ENCODE measurements at places on chromosomes 13 and 19. TPM values are rescaled to one million over a fixed set of nuclear protein-coding genes. Genes with fewer than 3 reads are reported as not detected.

DNA sequence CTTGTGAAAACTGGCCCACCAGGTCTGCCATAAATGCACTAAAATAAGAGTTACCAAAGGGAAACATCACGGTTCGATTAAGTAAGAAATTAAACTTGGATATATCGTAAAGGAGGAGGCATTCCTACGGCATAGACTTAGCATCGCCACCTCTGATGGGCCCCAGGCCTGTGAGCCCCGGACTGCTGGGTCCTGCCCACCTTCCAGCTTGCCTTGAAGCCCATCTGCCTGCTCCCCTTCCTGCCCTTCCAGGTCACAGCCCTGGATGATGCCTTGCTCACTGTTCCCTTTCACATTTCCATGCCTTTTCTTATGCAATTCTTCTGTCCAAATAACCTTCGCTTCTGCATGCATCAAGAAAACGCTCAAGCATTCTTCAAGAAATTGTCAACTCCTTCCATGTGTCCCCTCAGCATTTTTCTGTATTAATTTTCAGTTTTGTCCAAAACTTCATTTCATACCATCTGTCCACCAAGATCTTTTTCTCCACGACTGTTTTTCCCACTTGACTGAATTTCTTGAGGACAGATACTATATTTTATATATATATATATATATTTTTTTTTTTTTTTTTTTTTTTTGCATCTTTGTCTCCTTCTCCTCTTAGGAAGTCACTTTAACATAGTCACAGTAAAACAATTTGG lies 91.2 kb downstream of the DOCK9 start:
- H3K27me3 ChIP-seq: no peaks in the 10 kb centered on the region
- no peak overlapping the region for H3K27ac ChIP-seq
- no peak overlapping the region for H3K4me3 ChIP-seq

The WDR88 gene
- total RNA-seq: not detected

DNA sequence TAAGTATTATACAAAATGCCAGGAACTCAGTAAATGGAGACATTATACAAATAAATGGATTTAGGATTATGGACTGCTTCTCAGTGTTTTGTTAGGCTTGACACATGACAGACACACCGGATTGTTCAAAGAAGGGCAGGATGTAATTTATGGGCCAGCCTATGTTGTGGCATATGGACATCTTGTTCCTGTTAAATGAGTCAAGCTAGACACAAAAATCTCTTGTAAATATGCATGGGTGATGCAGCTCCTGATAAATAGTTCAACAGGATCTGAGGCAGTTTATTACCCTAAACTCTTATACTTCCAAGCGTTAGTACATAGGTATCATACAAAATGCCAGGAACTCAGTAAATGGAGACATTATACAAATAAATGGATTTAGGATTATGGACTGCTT lies 502.3 kb downstream of the TBC1D4 start:
- no peak overlapping the region for H3K27ac ChIP-seq
- H3K27me3 ChIP-seq: no peaks in the 10 kb centered on the region
- DNase-seq: no peak
- no peaks in the 10 kb centered on the region for H3K4me1 ChIP-seq
- no peak overlapping the region for H3K4me3 ChIP-seq
- H3K36me3 ChIP-seq: no peaks in the 10 kb centered on the region

GRCh38 chr19:13149628-13150186 lies 468 bp downstream of the STX10 start:
- peak overlapping the region; percentile 99 for H3K27ac ChIP-seq
- H3K27me3 ChIP-seq: no peaks in the 10 kb centered on the region
- H3K36me3 ChIP-seq: peaks cover 20% of the 10 kb centered on the region

The C19orf73 gene
- not detected for total RNA-seq

The RNF17 gene
- not detected for total RNA-seq

- no peak overlapping the region for H3K27ac ChIP-seq
- DNase-seq: no peak
- H3K4me1 ChIP-seq: peaks cover 32% of the 10 kb centered on the region
- no peak overlapping the region for H3K4me3 ChIP-seq
- no peaks in the 10 kb centered on the region for H3K27me3 ChIP-seq
- peaks cover 33% of the 10 kb centered on the region for H3K36me3 ChIP-seq
These were observed 71.6 kb upstream of the TEX29 start for GRCh38 chr13:111248822-111249221.

The SOX1 gene
- not detected for total RNA-seq

GRCh38 chr13:105537113-105537512 lies 998.3 kb downstream of the EFNB2 start:
- DNase-seq: no peak
- H3K36me3 ChIP-seq: no peaks in the 10 kb centered on the region
- no peaks in the 10 kb centered on the region for H3K4me1 ChIP-seq
- H3K4me3 ChIP-seq: no peak overlapping the region
- H3K27ac ChIP-seq: no peak overlapping the region
- H3K27me3 ChIP-seq: no peaks in the 10 kb centered on the region
